GM06990 (cell line): ENCODE measurements at places on chromosomes 1 and 21.

GRCh38 chr1:223667484-223668182, 2.1 kb upstream of the CAPN8 start:
- no peak for DNase-seq

- no peak for DNase-seq
Measured at GRCh38 chr1:224482619-224483018, 48.0 kb upstream of the WDR26 start.

- DNase-seq = peak; percentile 48
Measured at GRCh38 chr1:206770531-206771337, at the start of gene IL19. Gene IL19 (plus strand): TSS chr1:206770773. CDS start chr1:206836663, 65,890 bp downstream.

GRCh38 chr1:119808491-119808890, 2.8 kb downstream of the REG4 start:
- DNase-seq = no peak

DNA sequence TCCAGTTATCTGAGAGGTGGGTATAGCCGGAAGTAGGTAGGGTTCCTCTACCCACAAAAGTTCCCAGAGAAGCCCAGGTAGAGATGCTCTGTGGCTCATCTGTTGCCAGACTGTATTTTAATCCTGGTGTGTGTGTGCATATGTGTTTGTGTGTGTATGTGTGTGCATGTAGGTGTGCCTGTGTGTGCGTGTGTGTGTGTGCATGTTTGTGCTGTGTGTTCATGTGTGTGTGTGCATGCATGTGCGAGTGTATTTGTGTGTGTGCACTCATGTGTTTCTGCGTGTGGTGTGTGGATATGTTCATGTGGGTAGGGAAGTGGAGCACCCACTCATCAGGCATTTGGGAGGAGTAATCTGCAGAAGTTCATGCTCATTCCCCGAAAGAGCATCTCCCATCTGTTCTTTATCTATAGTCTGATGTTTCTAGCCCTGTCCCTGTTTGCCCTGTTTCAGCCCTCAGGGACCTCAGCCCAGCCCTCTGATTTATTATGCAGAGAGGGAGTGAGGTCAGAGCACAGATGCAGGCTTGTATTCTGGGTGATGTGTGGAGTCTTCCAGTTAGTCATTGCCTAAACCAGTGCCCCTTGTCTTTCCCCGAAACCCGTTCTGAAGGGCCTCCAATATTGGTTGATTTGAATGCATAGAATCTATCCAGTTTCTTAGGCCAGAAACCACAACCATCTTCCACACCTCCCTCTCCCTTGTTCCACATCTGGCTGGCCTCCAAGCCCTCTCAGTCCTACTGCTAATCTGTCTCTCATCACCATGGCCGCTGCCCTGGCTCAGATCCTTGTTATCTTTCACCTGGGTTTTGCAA, 69.1 kb downstream of the DISC1 start:
- no peak for DNase-seq
